Aorta (tissue), 5 donors: ENCODE measurements at places on chromosomes 6 and 20.

- no peak for DNase-seq
These were observed 205.7 kb downstream of the DOK5 start for GRCh38 chr20:54680872-54681619.

DNA sequence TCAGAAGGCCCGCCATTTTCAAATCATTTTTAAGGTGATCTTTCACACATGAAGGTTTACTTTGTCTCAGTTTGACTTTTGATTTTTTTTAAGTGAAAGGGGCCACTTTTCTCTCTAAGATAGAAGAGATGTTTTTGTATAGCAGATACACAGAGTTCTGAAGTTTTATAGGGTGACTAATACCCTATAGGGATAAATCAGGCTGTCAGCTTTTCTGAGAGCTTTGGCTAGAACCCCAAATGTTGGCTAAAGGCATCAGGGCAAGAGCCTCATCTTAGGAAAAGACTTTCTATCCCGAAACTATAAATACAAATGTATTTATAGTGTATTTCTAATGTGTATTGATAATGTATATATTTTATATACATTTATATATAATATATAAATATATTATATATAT is 181.4 kb downstream of the TBX18 start:
- no peak for DNase-seq

DNA sequence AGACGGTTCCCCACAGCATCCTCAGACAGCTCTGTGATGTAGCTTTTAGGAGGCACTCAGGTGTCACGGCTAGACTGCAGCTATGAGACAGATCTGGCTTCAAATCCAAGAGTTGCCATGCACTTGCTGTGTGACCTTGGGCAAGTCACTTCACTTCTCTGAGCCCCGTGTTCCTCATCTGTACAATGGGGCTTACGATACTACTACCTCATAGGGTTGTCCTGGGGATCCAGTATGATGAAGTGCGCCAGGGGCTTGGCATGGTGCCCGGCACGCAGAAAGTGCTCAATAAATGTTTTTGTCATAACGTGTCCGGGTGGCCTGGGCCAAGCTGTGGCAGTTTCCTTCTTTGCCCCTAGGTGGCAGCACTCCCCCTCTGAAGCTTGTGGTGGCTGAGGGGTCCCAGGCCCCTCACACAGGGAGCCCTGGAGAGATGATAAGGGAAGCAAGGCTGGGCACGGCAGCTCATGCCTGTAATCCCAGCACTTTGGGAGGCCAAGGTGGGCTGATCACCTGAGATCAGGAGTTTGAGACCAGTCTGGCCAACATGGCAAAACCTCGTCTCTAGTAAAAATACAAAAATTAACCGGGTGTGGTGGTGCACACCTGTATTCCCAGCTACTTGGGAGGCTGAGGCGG is 19.1 kb upstream of the CHMP4B start:
- DNase-seq = no peak

DNA sequence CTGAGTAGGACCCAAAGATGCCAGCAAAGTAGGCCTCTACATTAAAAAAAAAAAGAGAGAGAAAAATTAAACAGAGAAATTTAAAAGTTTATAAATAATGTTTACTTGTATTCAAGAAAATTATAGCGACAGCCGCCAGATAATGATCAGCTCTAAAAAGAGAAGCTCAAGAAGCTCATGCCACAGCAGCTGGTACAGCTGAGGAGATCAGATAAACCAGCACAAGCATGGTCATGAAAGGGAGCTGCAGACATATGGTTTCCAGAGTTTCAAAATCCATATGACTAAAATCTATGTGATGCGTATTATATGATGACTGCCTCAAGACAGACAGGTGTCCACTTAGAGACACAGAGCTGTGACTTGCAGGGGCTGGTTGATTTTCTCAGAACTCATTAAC is 13.6 kb upstream of the HLA-C start:
- no peak for DNase-seq

- no peak for DNase-seq
These were observed 30.4 kb downstream of the SRC start for GRCh38 chr20:37376324-37376723.

GRCh38 chr6:26473758-26474438 is 16.1 kb downstream of the BTN2A1 start:
- DNase-seq = peak; percentile 89

- no peak for DNase-seq
These were observed 82.7 kb downstream of the SAMD3 start for GRCh38 chr6:130140084-130140483.

DNA sequence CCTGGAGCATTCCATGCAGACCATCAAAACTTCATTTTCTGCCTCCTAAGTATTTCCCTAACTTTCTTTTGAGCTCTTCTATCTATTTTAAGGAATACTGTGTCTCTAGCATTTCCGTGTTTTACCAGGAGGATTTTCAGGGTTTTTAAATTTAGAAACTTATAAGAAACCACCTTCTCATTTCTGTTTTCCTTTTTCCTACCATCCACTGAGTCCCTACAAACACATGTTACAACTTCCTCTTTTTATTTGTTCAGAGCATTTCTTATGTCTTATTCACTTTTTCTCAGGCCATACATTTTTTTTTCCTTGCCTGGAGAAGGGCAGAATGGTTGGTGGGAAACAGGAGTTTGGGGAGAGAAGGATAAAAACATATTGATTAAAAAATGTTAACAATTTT is 130.0 kb upstream of the BMP5 start:
- no peak for DNase-seq
